ENCODE measurements at places on chromosomes 5 and 9.

- no peak for DNase-seq
Measured at GRCh38 chr9:132020820-132021510, 58.7 kb downstream of the MED27 start.

DNA sequence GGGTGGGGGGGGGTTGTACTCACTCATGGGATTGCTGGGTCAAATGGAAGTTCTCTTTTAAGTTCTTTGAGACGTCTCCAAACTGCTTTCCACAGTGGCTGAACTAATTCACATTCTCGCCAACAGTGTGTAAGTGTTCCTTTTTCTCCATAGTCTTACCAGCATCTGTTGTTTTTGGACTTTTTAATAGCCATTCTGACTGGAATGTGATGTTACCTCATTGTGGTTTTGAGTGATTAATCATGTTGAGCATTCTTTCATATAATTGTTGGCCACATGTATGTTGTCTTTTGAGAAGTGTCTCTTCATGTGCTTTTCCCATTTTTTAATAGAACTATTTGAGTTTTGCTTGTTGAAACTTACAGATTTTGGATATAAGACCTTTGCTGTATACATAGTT is 94.9 kb upstream of the PLPPR1 start:
- DNase-seq, result no peak

DNA sequence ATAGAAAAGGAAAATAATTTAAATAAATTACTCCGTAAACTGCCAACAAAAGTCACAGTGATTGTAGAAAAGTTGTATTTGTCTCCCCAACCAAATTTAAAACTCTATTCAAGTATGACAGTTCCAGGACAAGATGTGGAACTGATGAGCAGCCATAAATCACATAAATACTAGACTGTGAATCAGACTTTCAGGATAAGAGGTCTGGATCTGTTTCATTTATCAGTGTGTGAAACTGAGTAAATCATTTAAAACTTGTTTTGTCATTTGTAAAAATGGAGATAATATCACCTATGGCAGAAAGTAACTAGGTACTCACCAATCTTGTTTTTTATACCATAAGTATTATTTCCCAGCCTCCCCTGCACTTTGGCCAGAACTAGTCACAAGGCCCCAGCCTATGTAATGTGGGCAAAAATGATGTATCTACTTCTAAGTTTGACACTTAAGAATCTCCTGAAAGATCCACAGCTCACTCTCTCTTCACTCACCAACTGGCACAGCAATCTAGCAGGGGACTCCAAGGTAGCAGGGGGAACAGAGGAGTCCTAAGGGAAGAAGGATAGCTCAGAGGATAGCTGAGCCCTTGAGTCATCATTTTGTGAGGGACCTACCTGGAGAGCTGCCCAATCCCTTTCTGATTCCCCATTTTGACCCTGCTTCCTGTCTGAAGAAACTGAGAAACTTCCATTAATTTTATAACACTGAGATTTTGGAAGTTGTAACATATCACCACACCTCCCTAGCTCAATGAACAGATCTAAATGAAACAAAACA is 31.6 kb downstream of the TMEM161B start:
- no peak for DNase-seq

GRCh38 chr5:179207920-179208705 is 137.1 kb downstream of the ADAMTS2 start:
- DNase-seq, result no peak

- DNase-seq, result no peak
Measured at GRCh38 chr5:58816181-58816731, 233.4 kb downstream of the RAB3C start.

All from endodermal cell (in vitro differentiated cells).